ENCODE measurements at places on chromosomes 7 and 10. TPM values are rescaled to one million over a fixed set of nuclear protein-coding genes. Genes with fewer than 3 reads are reported as not detected.

The TAS2R60 gene
- total RNA-seq = not detected

DNA sequence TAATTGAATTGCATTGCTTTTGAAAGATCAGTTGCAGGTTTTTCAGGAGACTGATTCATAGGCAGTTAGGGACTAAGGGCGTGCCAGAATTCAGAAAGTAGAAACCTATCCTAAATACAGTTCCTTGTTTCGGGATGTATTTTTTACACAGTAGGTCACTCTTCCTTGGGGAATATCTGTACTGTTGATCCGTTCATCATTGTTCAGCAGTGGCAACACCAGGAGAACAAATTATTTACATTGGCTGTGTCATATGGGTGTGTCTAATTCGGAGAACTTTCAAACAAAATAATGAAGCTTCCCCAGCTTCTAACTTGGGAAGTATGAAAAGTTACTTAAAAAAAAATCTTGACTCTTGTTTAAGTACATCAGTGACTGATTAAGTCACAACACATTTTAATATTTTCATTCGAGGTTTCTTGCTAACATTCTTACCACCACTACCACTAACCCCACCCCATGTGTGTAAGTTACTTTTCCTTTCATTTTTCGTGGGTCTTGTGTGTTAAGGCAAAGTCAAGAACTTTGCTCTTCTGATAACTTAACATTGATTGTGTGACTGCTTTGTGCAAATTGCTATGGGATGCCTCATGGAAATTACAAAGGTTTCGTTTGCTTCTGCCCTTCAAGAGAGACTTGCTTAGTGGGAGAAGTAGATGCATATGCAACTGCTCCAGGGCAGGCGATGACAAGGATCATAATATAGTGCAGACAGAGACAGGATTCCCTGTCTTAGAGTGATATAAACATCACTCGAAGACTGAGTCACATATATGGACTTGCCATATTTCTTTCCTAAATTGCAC, 43.8 kb upstream of the RPA3 start:
- DNase-seq = no peak

DNA sequence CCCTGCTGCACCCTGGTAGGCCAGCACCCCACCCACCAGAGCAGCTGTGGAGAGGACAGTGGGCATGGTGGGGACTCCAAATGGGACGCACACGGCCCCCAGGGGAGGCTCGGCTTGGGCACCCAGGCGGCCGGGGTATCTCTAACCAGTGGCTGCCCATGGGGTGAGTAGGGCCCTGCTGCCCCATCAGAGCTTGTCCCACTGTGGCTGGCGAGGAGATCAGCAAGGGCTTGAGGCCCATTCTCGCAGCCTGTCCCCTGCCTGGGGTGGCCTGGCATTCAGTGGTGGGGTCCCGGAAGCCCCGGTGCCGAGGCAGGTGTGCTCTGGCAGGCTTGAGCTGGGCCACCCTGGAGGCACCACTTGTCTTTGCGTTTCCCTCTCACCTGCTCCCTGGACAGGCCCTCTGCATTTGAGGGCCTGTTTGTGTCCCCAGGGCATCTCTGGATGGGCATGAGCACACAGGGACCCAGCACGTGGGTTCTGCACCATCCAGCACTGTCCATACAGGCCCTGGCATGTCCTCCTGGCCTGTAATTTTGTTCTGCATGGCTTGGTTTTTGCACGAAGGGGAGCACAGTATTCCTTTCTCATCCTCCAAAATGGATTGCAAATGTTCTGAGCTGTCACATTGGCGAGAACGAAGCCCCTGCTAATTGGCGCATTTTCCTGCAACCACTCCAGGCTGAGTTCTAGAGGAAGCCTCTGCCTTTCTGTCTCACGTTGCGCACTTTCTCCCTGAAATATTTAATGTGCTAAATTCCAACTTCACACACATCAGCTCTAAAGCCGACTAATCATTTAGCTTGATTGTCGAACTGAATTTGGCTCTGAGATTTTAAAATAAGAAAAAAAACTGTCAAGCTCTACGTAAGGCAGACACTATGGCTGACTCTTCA, 27.2 kb downstream of the PWWP2B start:
- DNase-seq = no peak

DNA sequence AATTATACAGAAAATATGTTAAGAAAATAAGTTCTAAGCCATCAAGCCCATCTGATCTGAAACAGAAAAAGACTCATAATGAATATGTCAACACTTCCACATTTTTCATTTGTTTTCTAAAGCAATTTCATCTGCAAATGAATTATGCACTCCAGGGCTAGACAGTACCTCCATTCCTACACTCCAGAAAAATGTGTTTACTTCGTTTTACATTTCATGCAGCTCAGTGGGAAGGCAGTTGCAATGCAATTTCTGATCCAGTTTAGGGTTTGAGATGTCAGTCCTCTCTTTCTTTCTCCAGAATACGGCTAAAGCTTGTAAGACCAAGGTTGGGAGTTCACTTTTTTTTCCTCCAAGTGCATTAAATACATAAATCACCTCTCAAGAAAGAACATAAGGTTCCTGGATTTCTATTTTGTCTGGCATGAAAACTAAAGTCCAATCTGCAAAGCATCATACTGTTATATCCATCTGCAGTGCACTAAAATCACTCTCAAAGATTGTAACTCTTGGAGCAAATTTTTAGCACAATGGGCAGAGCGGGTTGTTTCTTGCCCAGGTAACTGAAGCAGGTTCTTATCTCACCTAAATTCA, 348.8 kb upstream of the C7orf33 start:
- no peak for DNase-seq

GRCh38 chr7:22090512-22090911, 144.8 kb upstream of the CDCA7L start:
- no peak for DNase-seq

GRCh38 chr7:80941208-80941758, 22.4 kb upstream of the SEMA3C start:
- no peak for DNase-seq

GRCh38 chr10:101766306-101766705, 9.6 kb downstream of the FGF8 start:
- DNase-seq = no peak

GRCh38 chr7:92691578-92691977, 101.4 kb upstream of the FAM133B start:
- peak; percentile 62 for DNase-seq

DNA sequence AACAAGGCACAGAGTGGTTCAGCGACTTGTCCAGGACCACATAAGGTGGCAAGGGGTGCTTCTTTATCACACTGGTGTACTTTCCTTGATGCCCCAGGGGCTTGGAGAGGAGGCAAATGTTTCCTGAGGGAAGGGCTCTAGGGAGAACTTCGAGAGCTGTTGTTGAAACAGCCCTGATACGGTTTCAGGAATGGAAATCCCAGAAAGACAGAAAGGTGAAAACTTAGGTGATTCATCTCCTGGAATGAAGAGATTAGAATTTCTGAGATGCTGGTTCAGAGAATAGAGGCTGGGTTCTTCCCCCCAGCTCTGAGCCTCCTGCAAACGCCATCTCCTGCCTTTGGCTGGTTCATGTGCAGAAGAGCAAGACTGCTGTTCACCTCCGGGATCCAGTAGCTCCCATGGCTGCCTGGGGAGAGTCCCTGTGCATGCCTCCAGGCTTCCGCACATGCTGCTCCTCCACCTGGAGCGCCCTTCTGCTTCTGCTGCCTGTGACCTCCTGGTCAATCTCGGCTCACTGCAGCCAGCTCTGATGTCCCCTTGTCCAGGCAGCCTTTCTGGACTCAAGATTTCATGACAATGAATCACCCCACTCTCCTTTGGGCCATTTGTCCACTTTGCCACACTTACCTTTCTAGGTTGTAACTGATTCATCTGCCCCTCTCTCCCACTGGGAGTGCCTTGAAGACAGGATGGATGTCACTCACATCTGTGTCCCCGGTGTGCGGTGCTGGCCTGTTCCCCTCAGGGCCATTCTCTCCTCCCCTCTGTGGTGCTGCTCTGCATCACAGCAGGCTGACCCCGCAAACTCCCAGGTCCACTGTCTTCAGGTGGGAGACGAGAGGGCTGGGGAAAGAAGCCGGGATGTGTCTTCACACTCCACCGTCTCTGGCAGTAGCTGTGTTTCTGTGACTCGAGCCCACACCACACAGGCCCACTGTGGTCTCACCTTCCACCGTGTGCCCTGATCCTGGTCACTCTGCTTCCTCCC, 3.6 kb upstream of the CDH23 start:
- no peak for DNase-seq

- no peak for DNase-seq
Measured at GRCh38 chr7:124059375-124059774, 26.5 kb upstream of the TMEM229A start.
